ENCODE measurements at places on chromosomes 7 and 10.

DNA sequence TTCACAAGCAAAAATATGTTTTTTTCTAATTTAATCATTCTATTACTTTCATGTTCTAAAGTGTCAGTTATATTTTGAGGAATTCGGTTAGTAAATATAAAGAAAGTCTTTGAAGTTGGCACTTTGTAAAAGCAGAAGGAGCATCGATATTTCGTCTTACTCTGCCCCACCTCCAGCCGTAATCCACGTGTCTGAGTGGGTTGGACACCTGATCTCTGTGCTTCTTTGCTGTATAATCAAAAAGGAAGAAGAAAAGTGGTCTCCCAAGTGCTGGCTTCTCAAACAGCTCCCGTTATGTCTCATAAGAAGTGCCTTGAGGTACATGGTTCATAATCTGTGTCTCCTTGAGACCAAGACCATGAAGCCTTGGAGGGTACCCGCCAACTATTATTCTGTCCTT is 19.8 kb downstream of the PRKAR2B start:
- no peak for DNase-seq

GRCh38 chr10:106707657-106708056 is 456.8 kb downstream of the SORCS1 start:
- no peak for DNase-seq

GRCh38 chr7:43123457-43123856 is 11.0 kb downstream of the HECW1 start:
- DNase-seq, result no peak

- DNase-seq, result no peak
Observed at GRCh38 chr10:113788604-113789083, 37.2 kb downstream of the PLEKHS1 start.

- no peak for DNase-seq
Observed at GRCh38 chr7:2689951-2690705, 2.1 kb downstream of the AMZ1 start.

DNA sequence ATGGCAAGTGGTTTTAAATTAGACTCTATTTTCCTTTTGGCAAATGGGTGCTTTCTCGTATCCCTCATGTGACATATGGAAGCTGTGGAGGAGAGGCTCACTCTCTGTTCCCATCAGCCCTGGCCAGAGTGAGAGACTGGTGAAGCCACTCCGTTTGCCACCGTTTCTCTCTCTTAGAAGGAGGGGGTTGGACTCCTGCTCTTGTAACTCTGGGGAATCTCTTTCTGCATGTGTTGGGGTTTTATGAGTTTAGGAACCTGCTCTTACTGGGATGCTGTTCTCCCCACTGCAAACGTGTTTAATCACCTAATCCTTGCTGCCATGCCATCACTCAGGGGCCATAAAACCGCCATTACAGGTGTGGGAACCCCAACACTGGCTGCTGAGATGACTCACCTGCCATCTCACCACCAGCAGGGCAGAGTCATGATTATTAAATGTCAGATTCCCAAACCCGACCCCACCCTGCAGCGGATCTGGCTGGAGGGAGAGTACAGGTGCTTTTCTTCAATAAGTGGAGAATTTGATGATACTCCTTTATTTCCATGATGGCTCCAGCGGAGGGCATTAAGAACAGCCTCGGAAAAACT is 103.2 kb downstream of the ADCY1 start:
- no peak for DNase-seq

DNA sequence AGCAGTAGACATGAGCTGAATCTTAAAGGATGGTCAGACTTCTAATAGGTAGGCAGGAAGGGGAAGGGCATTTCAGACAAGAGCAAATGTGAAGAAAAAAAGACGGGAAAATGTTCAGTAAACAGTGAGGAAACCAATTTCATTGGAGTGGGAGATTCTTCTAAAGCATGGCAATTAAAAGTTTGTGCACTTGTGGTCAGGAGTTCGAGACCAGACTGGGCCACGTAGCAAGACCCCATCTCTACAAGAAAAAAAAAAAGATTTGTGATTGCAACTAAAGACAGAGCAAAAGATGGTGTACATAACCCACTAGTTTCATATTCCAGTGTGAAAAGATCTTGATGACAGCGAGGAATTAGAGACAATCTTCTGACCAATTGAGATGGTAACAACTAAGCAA is 41.7 kb downstream of the CCDC71L start:
- DNase-seq, result no peak

- no peak for DNase-seq
Observed at GRCh38 chr7:112781110-112781509, 9.1 kb downstream of the TMEM168 start.

- no peak for DNase-seq
Observed at GRCh38 chr10:86749854-86750253, 6.6 kb upstream of the BMPR1A start.

- DNase-seq, result no peak
Observed at GRCh38 chr7:64516451-64516850, 46.4 kb downstream of the ZNF680 start.

DNA sequence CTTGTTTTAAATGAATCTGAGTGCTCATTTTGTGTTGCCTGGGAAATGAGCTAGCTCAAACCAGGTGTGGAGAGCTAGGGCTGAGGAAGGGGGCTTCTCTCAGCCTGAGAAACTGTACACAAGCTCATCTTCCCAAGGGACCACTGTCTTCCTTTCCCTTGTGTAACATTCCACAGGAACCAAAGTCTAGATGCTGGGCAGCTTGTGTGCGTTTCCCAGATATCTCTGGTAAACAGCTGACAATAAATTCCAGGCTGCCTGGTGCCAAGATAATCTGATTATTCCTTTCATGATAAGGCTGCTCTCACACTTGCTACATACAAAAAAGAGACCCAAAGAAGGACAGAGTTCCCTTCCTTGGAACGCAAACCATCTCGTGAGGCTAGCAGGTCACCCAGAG is 33.1 kb upstream of the MKLN1 start:
- DNase-seq, result peak; percentile 23

DNA sequence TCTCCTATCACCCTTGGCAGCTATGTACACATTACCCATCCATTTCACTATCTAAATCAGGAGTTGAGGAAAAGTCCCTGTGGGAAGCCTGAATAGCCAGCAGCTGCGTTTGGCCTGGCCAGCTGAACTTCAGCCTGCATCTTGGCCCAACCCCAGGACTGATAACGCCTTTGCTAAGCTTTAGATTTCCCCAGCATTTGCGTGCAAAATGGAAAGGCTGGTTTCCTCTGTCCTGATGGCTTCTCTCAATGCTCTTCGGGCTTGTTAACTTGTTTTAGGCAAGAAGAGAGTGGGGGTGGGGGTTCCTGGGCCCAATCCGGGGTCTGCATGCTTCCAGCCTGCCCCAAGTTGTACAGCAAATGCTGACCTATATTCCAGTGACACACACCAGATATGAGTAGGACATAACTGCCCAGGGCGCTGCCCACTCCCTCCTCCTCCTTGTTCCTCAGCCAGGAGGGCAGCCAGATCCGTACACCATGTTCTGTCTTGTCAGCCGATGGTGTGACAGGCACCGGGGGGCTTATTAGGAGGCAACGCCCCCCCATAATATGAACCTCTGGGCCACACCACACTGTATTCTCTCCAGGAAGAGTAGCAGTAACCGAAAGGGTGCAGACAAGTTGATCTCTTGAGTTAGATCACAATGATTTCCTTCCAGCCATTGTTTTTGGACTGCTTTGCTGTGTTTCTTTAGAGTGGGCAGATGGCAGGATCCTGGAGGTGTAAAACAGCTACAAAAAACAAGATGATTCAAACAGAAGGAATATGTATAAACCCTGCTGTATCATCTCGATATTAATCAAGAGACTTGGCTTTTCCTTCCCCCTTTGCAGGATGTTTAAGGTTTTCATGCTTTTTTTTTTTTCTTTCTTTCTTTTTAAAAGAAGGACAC is 339.0 kb downstream of the RNLS start:
- DNase-seq, result no peak

DNA sequence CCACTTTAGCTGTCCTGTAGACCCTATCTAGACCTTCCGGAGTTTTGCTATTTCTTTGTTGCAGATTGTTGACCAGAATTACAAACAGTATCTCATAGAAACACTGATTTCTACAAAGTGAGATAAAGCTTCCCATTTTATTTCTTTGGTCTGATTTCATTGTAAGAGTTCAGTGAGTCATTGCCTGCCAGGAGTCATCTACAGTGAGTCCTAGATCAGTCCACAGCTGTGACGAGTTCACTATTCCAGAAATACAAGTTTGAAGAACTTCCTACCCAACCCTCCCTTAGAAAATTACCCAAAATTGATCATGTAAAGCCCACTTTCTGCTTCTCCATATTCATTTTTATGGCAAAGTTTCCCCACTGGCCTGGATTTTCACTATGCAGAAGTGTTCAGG is 905.5 kb downstream of the CNTNAP2 start:
- DNase-seq, result no peak

GRCh38 chr10:4361581-4361980 is 464.4 kb upstream of the AKR1E2 start:
- DNase-seq, result no peak

- DNase-seq, result no peak
Observed at GRCh38 chr7:96052860-96053470, 268.9 kb downstream of the SLC25A13 start.

DNA sequence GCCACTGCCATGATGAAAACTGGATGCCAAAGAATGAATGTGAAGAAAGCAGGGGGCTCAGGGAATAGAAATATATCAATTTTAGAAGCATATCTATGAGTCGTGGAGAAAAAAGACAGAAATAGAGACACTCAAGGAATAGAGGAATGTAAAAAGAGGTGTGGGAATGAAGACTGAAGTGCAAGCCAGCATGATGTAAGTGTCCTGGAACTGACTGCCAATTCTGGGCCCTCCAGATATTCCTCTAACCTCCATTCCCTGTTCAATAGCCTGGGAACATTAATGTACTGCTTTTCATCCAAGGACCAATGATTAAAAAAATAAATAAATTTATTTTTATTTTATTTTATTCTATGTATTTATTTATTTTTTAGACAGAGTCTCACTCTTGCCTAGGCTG is 40.6 kb downstream of the NEBL start:
- no peak for DNase-seq

- no peak for DNase-seq
Observed at GRCh38 chr7:40393660-40394059, 258.9 kb downstream of the SUGCT start.

DNA sequence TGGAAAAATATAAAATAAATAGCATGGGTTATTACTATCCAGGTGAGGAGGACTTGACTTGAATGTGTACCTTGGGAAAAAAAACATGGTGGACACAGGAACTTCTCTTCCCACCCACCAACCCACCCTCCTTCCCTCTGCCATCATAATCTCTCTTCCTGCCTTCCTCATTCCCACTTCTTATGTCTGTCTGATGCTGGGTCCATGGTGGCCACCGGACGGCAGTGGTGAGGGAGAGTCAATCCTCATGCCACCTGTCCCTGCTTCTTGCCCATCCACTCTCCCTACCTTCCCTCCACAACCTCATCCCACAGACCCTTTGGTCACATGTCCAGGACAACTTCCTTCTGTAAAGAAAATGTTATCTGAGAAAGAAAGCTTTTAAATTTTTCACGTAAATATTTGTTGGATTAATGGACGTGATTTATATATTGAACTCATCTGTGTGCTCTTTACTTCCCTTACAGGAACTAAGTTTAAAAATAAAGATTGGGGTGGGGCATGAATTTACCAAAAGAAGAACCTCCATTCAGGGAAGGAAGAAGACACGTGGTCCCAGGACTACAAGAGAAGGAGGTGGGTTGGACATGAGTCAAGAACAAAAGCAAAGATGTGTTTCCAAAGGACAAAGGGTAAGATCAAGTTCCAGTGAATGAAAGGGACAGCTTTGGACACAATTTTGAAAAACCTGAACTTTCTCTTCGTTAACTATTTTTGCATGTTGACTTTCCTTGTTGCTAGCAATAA is 104.5 kb downstream of the PIP4K2A start:
- DNase-seq, result no peak

DNA sequence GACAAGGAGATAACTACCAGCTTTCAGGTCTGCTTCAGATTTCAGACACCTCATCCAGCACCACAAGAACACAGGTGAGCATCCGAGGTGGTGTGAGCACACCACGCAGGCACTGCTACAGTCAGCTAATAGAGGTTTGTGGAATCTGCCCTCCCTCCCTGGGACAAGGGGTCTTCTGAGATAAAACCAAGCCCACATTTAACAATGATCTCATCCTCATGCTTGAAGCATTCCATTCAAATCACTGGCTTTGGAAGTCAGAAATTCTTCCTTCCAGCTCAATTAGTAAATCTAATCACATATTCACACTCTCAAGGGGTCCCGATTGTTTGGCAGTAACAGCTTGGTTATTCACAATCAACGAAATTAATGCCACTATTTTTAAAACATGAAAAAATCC is 331.4 kb downstream of the ELMO1 start:
- DNase-seq, result no peak

GRCh38 chr7:130417213-130417612 is 23.6 kb downstream of the CEP41 start:
- DNase-seq, result no peak

- peak; percentile 56 for DNase-seq
Observed at GRCh38 chr7:139034855-139035585, 822 bp downstream of the ZC3HAV1L start.

GRCh38 chr10:77641788-77642397 is 4.3 kb upstream of the KCNMA1 start:
- DNase-seq, result peak; percentile 68

GRCh38 chr7:55043691-55044370 is 25.0 kb downstream of the EGFR start:
- no peak for DNase-seq

- no peak for DNase-seq
Observed at GRCh38 chr7:41222746-41223145, 480.1 kb downstream of the INHBA start.

DNA sequence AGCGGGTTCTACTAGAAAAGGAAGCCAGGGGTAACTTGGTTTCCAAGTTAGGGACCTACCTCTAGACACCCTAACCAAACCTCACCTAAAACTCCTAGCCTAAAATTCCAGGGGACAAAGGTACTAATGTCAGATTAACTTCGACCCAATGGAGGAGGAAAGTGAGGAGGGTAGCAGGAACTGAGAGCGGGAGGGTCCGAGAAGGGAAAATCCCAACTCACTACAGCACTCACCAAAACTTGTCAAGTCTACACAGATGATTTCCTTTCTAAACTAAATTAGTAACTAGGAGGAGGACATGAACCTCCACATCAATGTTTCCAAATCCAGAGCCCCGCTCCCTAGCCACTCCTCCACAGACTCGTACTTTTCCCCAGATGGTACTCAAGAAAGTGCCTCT is 22.6 kb downstream of the CHCHD3 start:
- no peak for DNase-seq

DNA sequence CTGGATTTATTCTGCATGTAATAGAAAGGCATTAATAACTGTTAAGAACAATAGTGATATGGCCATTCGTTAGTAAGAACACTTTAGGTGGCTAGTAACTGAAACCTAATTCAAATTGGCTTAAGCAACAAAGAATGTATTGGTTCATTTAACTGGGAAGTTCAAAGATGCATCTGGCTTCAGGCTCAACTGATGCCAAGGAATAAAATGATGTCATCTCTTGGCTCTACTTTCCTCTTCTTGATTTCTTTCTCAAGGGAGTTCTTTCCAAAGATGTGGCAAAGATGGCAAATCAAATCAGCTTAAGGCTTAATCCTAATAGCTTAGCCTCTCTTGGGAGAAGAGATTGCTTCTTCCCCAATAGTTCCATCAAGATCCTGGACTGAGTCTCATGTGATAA is 51.6 kb downstream of the PIK3CG start:
- no peak for DNase-seq

- DNase-seq, result no peak
Observed at GRCh38 chr10:48557511-48558123, 47.3 kb downstream of the ARHGAP22 start.
